Stimulated activated CD8-positive, alpha-beta memory T cell treated with anti-CD3 and anti-CD28 coated beads, Interleukin-4, amount 100 ng/mL, for 24 hours (primary cell): ENCODE measurements at places on chromosomes 16 and 17.

- no peak for DNase-seq
These were observed 65.4 kb upstream of the ZFHX3 start for GRCh38 chr16:73113336-73113735.

DNA sequence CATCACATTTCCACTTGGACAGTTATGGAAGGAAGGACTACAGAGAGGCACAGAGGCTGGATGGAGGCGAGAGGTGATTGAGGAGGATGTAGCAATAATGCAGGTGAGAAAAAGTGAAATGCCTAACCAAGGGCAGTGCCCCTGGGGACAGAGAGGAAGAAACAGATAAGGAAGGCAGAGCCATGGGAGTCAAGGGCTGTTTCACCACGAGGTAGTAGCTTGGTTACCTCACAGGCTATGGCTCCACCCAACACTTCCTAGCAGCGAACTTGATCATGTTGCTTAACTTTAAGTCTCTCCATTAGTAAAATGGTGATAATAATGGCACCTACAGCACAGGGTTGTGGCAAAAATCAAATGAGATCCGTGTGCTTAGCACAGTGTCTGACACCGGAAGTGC, 83.9 kb downstream of the YPEL2 start:
- DNase-seq = no peak

GRCh38 chr17:33072421-33073161, 80.9 kb downstream of the SPACA3 start:
- no peak for DNase-seq

- no peak for DNase-seq
These were observed 113.2 kb downstream of the CDYL2 start for GRCh38 chr16:80691111-80691741.

- no peak for DNase-seq
These were observed 34.5 kb downstream of the ZDHHC7 start for GRCh38 chr16:84976644-84977400.

- DNase-seq = no peak
These were observed 55.9 kb downstream of the CPPED1 start for GRCh38 chr16:12747827-12748226.
